ENCODE measurements at places on chromosomes 2 and 18.

- DNase-seq = no peak
Observed at GRCh38 chr2:68774569-68775271, 40.1 kb downstream of the ARHGAP25 start.

DNA sequence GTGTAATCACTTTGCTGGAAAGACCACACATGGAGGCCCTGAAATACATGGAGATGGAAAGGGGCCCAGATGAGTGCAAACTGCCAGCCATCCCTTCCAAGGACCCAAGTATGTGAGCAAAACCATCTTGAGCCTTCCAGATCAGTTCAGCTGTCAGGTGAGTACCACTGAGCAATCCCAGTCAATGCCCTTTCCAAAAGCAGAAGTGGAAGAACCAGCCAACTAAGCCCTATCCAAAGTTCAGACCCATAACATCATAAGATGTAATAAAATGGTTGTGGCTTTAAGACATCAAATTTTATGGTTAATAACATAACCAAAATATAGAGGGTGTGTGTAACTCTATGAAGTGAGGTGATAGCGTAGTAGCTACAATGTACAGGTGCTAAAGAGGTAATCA lies 88.5 kb downstream of the NXPH2 start:
- DNase-seq = no peak

DNA sequence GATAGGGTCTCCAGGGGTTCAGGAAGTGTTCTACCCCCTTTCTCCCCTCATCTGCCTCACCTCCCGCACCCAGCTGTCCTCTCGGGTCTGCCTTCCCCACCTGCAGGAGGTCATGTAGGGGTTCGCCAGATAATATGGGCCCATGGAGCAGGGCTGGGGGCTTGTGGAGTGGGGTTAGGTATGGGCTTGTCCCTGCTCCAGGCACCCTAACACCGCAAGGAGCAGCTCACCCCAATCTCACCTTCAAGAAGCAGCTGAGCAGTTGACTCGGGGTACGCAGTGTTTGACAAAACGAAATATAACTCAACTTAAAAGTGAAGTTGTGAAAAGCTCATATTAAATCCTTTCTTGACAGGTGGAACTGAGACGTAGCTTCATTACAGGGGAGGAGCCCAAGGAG lies 99.6 kb downstream of the CTIF start:
- no peak for DNase-seq

- DNase-seq = no peak
Observed at GRCh38 chr2:133900909-133901308, 332.6 kb upstream of the NCKAP5 start.

DNA sequence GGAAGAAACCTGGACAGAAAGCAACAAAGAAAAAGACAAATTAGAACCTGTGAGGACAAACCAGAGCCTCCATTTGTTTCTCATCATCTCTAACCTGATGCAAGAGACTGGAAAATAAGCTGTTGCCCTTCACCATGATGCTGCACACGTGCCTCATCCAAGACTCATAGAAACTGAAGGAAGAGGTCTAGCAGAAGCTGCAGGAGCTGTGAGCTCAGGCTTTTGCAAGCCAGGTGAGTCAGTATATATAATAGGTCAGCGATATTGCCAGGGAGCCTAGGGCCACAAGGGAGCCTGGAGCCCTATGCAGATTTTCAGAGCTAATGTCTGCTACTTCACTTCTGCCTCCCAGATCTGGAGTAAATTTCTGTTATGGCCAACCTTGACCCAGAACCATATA lies 163.1 kb downstream of the LNPK start:
- DNase-seq = no peak

DNA sequence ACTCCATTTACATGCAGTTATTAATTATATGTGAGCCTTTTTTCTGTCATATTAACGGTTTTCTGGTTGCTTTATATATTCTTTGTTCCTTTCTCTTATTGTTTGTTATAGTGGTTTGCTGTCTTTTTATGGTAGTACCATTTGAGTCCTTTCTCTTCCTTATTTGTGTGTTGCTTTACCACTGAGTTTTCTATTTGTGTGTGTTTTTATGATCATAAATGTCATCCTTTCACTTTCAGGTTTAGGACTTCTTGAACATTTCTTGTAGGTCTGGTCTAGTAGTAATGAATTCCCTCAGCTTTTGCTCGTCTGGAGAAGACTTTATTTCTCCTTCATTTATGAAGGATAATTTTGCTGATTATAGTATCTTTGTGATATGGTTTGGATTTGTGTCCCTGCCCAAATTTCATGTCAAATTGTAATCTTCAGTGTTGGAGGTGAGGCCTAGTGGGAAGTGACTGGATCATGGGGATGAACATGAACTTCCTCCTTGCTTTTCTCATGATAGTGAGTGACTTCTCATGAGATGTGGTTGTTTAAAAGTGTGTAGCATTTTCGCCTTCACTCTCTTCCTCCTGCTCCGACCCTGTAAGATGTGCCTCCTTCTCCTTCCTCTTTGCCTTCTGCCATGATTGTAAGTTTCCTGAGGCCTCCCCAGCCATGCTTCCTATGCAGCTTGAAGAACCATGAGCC lies 11.5 kb downstream of the GCC2 start:
- DNase-seq = no peak

DNA sequence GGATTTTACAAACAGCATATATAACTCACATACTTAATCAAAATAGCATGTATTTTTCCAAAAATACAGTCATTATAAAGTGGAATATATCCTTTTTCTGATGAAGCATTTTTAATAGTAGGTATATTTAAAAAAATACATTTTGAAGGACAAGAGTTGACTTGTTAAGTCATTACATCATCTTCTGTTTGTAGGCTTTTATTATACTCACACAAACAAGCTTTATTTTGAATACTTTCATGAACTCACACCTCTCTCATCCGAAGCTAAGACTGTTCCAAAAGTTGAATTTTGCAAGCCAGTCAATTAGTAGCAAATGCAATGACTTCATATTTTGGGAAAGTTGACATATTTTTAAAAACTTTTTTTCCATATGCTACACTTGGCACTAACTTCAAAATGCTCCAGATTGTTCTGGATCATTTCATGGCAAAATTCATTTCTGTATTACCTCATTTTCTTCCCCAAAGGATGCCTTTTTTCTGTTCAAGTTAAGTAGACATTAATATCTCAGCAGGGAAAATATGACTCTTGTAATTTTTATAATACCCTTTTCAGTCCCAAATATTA lies 68.5 kb upstream of the WDR75 start:
- no peak for DNase-seq

- DNase-seq = no peak
Observed at GRCh38 chr2:138640921-138641676, 139.1 kb downstream of the NXPH2 start.

DNA sequence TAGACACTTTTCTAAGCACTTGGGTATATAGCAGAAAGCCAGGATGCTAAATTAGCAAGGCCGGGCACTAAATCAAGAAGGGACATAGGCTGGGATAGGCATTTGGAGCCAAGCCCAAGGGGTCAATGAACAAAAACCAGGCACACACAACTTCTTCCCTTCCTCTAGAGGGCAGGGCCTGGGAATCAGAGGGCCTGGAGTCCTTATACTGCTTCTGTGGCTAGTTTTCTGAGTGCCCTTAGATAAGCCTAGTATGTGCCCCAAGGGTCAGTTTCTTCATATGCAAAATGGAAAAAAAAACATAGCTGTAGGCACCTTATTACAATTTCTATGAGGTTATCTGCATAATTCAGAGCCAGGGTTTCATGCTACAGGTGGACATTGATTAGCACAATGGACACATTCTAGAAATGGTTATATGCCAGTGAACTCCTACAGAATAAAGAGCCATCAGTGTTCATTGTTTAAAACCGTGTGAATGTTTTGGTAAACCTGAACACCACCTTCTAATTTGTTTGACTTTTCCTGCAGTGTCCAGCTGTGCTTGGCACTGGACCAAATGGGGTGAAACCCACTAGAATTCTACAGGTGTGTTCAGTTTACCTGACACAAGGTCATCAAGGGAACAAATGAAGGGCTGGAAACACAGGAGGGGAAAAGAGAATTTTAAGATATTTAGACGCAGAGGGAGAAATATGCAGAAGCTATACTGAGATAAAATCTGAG lies 49.6 kb downstream of the PAX8 start:
- DNase-seq = no peak

GRCh38 chr2:8406271-8406670 lies 275.6 kb upstream of the ID2 start:
- DNase-seq = no peak

GRCh38 chr2:240567137-240567871 lies 980 bp upstream of the RNPEPL1 start:
- no peak for DNase-seq

DNA sequence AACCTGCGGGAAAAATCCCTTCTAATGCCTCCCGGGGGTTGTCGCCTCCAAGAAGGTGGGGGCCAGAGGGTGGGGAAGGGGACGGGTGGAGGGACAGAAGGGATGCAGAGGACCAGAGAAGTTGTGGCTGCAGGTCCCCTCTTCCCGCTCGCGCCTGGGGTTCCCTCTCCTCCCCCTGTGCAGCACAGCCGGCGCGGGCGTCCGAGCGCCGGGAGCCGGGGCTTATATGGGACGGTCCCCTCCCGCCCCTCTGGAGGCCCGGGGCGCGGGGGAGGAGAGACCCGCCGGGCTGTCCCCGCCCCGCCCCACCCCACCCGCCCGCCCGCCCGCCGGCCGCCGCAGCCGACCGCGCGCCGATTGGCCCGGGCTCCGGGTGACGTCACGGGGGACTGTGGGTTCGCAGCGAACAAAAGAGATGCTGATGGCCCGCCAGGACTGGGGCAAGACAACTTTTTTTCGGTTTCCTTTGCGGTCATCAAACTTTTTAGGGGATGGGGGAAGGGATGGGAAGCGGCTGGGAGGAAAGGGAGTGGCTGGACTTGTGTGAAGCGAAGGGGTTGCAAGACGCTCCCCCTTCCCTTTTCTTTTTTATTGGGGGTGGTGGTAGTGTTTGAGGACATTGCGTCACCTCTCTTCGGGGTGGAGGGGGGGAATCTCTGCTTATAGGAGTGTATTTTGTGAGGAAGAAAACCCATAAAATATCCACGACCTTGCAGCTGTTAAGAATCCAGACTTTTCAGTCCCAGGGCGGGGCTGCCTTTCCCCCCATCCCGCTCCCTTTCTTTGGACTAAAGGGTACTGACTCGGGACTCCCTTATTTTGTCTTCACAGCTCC lies at the start of gene FN1:
TSS of gene FN1 (minus strand) at position 199 of the 835 bp plus-strand sequence. CDS start 266 bp downstream, outside the sequence.
- no peak for DNase-seq

- no peak for DNase-seq
Observed at GRCh38 chr18:57748770-57749603, 54.1 kb downstream of the ATP8B1 start.

- DNase-seq = no peak
Observed at GRCh38 chr2:202161151-202161835, 77.1 kb downstream of the SUMO1 start.

DNA sequence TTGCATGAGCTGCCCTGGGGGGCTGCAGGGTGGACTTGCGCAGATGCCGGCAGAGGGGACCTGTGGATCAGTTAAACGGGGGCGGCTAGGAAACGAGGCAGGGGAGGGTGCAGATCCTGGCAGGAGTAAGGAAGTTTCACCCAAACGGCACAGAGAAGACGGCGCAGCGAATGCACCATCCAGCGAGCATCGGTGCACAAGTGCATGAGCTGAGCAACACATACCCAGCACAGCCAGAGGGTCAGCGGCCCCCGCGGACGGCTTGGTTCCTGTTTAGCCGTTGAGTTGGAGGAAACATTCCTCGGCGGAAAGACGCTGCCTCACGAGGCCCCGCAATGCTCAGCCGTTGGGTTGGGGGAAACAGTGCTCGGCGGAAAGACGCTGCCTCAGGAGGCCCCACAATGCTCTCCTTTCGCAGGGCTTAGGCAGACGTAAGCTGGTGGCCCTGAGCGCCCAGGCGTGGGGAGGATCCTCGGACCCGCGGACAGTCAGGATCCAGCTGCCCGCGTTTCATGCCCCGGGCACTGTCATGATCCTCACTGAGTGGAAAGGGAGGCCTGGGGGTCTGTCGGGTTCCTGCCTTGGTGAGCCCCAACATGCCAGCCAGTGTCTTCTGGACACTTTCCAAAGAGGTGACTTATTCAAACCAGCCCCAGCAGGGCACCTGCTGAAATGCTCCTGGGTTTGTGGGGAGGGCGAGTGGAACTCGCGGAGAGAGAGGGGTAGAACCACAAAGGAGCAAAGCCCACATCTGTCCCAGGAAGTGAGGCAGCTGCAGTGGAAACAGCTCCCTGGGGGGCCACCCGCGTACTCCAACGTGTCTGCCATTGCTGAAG lies 86.3 kb downstream of the NDUFA10 start:
- no peak for DNase-seq

- DNase-seq = no peak
Observed at GRCh38 chr18:34767601-34768027, 57.5 kb downstream of the DTNA start.

DNA sequence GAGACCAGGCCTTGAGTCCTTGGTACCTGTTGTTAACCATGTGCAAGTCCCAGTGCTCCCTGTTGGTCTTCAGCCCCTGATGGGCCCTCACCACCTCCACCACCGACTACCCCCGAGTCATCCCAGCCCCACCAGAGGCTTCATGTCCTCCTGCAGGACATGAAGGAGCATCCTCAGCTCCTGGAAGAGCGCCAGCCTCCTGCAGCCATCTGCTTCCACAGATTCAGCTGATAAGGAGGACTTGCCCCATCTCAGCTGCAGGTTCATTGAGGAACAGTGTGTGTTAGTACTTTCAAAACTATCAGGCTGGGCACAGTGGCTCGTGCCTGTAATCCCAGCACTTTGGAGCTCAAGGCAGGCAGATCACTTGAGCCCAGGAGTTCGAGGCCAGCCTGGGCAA lies 151.9 kb downstream of the ATP9B start:
- no peak for DNase-seq

DNA sequence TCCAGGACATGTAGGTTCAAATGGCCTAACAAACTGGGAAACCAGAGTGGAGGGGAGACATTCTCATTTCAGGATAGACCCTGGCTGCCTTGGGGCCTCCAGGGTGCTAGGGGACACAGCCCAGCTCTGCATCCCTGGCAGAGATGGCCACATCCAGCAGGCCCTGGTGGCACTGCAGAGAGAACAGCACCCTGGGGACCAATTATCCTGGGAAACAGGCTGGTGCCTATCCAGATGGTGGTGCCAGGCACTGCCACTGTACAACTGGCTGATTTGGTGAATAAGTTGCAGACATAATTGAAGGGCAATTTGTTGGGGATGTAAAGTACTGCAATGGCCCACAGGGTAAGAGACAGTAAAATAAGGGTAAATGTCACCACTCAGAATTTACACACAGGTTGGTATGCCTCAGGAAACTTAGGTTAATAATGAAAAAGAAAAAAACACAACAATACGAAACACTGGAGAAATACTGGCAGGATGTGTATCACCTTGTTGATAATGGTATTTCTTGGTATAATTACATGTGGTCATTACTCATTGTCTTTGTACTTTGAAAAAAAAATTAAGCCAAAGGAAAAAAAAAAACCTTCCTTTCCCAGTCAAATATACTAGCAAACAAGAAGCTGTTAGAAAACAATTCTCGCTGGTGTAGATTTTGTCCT lies 12.8 kb upstream of the SFTPB start:
- DNase-seq = no peak

- DNase-seq = no peak
Observed at GRCh38 chr18:58630071-58630470, 1.2 kb upstream of the ALPK2 start.
